Activated CD8-positive, alpha-beta memory T cell treated with anti-CD3 and anti-CD28 coated beads for 1 hour (primary cell): ENCODE measurements at places on chromosomes 1 and 21.

- no peak for DNase-seq
Observed at GRCh38 chr1:161008869-161009510, 12.0 kb downstream of the F11R start.

- DNase-seq = no peak
Observed at GRCh38 chr1:93907718-93908117, 1.5 kb downstream of the GCLM start.

- DNase-seq = no peak
Observed at GRCh38 chr1:100452641-100453040, 85.3 kb upstream of the GPR88 start.

- peak; percentile 10 for DNase-seq
Observed at GRCh38 chr1:212760126-212760823, 31.3 kb downstream of the NSL1 start.

DNA sequence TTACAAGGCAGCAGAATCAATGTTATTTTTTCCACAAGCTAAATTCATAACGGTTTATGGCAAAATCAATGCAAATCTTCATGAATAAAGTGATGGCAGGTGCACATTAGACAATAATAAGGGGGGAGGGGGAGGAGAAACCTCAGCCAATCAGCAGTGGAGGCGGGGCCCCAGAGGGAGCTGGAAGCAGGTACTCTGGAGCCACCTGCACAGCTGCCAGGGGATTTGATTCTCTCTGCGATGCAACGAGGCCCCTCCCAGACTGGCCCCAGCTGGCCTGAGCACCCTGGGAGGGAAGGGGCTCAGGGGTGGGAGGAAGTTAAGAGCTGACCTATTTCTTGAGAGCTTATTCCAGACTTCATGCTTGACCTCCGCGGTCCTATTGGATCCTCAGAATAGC is 127.8 kb upstream of the IGSF21 start:
- DNase-seq = no peak

GRCh38 chr1:159775716-159776115 is 5.0 kb upstream of the DUSP23 start:
- DNase-seq = no peak

DNA sequence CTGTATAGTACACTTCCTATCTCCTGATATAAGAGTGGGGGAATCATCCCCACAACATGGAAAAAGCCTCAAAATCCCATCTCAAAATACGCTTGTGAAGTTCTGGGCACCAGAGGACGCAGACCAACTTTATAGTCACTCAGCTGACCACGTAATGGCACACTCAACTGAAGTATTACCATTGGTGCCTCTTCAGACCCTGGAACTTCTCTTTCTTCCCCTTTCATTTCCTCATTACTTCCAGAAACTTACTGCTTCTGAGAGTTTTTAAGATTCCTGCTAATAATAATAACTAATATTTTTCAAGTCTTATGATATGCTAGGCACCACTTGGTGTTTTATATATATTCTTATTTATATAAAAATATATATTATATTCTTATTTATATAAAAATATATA is 202.6 kb downstream of the PTPRC start:
- DNase-seq = no peak

DNA sequence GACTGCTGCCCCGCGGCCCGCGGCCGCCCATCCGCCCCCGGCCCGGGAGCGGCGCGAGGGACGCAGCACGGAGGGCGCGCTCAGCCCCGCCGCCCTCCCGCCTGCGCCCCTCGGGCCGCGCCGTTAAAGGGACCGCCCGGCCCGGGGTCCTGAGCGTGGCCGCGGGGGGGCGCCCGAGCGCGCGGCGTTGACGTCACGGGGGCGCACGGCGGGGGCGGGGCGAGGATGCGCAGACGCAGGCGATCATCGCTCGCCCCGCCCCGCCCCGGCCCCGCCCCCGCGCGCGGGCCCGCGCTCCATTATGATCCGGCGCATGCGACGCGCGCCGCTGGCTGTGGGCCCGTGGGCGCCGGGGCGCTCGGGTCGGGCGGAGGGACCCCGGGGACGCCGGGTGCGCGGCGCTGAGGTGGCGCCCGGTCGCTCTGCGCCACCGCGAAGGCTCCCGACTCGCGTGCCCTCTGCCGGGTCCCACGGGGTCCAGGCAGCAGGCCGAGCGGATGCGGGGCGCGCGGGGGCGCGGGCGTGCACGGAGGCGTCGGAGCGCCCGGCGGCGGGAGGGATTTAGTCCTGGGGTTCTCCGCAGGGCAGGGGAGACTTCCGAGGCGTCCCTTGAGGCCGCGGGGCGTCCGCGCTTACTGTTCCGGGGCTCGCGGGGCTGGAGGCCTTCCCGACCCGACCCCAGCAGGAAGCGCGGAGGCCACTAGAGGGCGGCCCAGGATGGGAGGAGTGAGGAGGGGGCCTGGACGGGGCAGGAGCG is at the start of gene DVL1:
TSS of gene DVL1 (minus strand) at position 163 of the 757 bp plus-strand sequence. CDS start 353 bp downstream, outside the sequence.
- peak; percentile 64 for DNase-seq

DNA sequence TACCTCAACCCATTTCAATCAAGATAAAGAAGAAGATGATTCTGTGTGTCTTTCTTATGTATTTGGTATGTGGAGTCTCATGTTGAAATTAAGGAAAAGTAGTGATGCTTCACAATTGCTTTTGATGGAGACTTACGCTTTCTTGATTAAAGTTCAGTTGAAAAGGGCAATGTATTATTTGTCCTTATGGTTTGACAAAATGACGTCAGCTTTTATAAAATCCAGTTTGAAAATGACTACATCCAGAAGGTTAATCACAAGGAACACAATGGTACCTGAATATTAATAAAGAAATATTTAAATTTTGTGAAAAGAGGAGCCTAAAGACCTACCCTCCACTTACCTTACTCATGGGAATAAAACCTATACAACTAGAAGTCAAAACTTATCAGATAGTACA is 4.4 kb downstream of the KRTAP26-1 start:
- no peak for DNase-seq

DNA sequence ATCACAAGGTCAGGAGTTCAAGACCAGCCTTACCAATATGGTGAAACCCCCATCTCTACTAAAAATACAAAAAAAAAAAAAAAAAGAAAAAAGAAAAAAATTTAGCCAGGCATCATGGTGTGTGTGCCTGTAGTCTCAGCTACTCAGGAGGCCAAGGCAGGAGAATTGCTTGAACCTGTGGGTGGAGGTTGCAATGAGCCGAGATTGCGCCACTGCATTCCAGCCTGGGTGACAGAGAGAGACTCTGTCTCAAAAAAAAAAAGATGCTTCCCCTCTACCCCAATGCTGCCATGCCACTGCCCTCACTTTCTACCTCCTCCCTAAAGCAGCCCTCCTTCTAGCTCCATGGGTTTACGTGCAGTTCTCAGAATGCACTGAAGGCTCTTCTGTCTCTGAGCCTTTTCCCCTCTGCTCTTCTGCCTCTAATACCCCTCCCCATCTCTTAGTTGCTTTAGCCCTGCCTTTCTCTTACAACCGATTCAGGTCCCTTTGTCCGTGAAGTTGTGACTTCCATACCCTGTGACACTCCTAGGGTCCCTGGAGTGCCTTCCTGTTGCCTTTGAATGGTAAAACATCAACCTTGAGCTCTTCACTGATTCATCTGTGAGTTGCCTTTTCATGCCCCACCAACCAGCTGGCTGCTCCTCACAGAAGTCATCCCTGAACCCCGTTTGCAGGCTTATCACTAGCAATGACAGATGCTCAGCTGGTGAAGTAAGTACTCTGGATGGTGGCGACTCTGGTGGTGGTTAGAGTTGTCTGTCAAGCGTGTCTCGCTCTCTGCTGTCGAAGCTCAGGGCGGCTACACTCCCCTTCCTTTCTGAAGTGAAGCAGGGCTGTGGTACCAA is 234.9 kb downstream of the RHOU start:
- no peak for DNase-seq

- DNase-seq = peak; percentile 11
Observed at GRCh38 chr1:226457307-226457712, 49.4 kb upstream of the PARP1 start.

DNA sequence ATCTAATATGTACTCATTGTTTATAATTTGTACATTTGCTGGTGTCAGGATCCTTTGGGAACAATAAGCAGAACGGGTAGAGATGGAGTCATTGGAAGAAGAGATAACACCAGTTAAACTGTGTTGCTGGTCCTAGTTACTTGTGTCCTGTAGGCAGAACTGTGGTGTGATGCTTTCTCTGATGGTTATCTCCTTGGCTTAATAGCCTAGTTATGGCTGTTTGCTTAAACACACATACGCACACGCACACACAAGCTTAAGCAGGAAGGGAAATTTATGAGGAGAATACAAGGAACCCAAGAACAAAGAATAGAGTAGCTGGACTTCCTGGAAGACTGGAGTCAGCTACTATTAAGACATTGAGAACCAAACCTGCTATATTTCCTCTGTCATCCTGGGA is 5.7 kb upstream of the PKN2 start:
- no peak for DNase-seq

GRCh38 chr21:31299291-31300147 is 44.5 kb downstream of the TIAM1 start:
- DNase-seq = no peak

- DNase-seq = no peak
Observed at GRCh38 chr1:10833630-10834557, 37.4 kb upstream of the CASZ1 start.

DNA sequence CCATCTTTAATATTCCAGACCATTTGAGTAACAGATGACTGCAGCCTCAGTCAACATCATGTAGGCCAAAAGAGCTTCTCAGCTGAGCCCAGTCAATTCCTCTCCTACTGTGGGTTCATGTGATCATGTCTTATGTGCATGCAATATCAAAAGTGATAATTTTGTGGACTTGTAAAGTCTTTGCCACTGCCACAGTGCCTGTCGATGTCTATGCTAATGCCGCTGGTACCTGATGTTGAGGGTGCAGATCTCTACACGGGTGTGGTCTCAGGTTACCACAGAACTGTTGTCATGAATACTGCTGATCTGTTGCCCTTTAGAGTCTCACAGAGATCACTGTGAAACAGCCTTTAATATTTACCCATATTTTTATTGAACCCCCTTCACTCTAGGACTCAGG is 11.3 kb upstream of the C1orf141 start:
- no peak for DNase-seq

DNA sequence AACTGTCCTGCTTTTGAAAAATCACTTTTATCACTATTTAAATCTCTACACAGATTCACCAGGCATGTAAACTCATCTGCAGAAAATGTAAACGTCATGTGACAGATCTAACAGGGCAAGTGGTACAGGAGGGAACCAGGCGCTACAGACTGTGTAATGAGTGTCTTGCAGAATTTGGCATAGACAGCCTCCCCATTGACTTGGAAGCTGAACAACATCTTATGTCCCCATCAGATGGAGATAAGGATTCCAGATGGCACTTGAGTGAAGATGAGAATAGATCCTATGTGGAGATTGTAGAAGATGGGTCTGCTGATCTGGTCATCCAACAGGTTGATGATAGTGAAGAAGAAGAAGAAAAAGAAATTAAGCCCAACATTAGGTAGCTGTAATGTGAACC is 50.3 kb downstream of the ZBTB8OS start:
- no peak for DNase-seq

GRCh38 chr1:116538544-116538943 is 32.3 kb downstream of the CD58 start:
- no peak for DNase-seq

GRCh38 chr1:224069138-224069537 is 44.8 kb upstream of the FBXO28 start:
- no peak for DNase-seq

GRCh38 chr1:159594625-159595405 is 7.2 kb downstream of the APCS start:
- DNase-seq = no peak

- no peak for DNase-seq
Observed at GRCh38 chr1:226649780-226650179, 89.3 kb downstream of the ITPKB start.

DNA sequence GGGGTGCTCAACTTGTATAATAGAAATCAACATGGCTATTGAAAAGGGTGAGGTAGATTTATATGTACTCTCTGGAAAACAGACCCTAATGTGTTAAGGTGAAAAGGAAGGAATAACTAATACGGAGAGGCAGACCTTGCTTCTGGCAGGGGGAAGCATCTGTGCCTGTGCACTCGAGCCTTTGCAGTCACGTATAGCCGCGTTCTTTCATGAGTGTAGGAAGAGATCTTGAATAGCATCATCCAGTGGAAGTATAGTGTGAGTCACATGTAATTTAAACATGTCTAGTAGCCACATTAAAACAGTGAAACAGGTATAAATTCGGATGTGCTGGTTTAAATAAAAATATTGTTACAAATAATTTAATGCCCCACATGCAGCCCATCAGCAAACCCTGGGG is 3.0 kb downstream of the A3GALT2 start:
- DNase-seq = no peak

- DNase-seq = no peak
Observed at GRCh38 chr1:171769754-171770153, 11.7 kb upstream of the METTL13 start.

- no peak for DNase-seq
Observed at GRCh38 chr1:93661829-93662474, 19.7 kb downstream of the BCAR3 start.

DNA sequence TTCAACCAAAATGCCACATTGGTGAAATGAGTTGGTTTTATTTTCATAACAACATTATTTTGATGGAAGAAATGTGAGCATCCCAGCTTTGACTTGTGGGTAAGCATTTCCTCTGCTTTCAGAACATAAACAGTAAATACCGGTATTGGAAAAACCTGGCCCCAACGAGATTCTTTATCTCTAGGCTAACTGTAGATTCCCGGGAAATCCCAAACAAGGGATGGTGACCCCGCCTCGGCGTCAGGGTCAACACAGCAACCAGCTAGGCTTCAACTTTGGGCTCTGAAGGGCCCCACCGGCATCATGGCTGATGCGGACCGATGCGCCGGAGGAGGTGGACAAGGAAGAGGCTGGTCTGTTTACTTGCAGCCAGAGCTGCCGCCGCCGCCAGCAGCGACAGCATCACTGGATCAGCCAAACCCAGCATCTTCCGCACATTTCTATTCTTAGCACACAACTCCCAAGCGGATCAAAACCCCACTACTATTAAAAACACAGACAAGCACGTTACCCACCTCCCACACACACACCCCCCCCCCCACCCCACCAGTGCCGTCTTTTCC is 1.1 kb downstream of the AKT3 start:
- no peak for DNase-seq

GRCh38 chr1:100382657-100383056 is 30.4 kb downstream of the CDC14A start:
- DNase-seq = no peak

DNA sequence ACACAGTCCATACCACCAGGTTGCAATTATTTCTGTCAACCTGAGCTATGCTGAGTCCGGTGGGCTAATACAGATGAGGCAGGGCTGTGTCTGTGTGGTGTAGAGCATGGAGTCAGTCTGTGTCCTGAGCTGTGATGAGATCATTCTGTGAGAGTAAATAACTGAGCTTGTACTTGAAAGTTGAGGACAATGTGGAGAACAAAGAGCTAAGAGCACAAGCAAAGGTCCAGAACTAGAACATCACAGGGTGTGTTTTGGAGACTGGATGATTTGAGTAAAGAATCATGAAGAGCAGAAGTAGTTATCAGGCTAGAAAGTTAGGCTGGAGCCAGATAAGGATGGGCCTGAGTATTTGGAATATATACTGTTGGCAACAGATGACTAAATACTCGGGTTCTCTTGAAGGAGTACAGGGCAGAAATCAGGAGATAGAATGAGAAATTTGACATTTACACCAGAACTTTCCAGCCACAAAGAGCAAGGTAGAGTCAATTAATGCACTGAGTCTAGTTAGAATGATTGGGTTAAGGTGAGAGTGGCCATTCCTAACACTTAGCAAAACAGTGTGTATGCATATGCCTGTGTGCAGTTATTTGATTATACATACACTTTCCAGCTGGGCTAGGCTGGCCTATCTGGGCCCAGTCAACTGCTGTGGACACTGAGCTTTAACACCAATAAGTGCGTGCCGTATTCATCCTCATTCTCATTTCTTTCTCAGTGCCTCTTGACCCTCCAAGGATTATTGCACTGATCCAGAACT is 48.8 kb downstream of the LEPR start:
- no peak for DNase-seq
